Fibroblast of the aortic adventitia (primary cell): ENCODE measurements at places on chromosomes 13 and 19.
A peak's percentile ranks its signal among the peaks of the same experiment; 100 is the strongest.

DNA sequence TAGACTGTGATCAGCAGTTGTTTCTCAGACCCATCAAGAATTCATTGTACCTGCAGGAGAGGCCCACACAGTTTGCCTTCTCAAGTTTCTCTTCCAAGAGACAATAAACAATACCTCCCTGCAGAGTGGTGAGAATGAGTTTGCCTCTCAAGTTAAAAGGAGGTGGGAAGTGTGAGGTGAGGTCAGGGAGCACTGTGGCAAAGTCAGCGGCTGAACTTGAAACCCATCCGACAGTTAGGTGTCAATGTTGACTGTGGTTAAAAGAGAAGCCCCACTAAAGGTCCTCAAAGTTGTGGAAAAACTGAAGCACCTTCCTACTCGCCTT is 72.9 kb upstream of the TSC22D1 start:
- no peak for DNase-seq

- no peak for DNase-seq
Measured at GRCh38 chr19:21519488-21519887, 14.1 kb downstream of the ZNF429 start.

DNA sequence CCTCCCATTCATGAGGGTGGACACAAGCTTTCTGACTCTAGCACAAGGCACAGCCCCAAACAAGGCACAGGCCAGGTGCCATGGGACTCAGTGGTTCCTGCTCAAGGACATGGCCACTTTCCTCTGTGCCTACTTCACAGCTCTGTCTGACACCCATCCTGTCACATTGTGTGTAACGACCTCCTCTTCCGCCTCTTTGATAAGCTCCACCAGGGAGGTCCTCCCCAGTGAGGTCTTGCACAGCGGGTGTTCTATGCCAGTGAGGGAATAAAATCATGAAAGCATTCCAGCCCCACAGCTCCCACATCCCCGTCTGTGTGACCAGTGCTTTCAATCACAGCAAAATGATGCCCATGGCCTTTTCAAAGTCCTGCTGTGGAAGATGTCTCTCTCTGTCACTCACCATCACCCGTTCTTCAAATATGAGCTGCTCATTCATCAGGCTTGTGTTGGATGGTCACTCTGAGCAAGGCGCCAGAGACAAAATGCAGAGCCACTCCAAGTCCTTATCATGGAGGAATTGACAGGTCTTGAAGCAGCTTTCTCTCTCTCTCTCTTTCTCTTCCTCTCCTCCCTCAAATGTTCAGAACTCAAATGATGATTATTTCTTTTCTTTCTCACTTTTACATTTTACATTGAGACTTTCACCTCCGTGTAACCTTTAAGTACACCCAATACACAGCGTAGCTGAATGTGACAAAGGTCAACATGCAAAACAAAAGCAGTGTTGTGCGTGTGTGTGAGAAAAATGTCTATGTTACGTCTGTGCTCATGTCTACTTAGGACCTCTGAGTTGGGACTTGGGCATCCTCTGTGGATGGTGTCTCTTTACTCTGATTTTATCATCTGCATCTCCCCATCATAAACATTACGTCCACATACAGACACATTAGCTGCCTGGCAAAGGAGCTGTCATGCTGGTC is 8.0 kb upstream of the SPATA13 start:
- no peak for DNase-seq

DNA sequence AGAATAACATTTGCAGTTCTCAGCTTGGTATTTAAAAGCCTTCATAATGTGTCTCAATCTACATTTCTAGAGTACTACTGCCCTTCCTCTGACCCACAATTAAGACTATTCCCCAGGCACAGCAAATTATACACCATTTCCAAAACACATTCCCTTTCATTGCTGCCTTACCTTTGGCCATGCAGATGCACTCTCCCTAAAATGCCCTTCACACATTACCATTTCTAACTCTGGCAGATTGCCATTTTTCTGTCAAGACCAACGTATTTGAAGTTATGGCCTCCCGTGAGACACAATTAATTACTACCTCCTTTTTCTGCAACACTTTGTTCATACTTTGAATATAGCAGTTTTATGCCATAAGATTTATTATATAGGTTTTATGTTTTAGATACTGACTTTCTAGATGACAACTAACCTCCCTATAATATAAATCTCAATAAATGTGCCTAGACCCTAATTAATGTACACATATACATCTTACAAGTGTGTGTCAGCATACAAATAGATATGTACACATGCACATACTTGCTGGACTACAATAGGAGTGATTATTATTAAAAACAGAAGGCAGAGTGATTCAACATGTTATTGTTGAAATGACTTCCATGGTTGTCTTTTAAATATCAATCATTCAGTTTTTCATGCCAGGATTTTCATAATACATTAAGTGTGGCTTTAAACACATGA is 2902.5 kb downstream of the PCDH9 start:
- no peak for DNase-seq

DNA sequence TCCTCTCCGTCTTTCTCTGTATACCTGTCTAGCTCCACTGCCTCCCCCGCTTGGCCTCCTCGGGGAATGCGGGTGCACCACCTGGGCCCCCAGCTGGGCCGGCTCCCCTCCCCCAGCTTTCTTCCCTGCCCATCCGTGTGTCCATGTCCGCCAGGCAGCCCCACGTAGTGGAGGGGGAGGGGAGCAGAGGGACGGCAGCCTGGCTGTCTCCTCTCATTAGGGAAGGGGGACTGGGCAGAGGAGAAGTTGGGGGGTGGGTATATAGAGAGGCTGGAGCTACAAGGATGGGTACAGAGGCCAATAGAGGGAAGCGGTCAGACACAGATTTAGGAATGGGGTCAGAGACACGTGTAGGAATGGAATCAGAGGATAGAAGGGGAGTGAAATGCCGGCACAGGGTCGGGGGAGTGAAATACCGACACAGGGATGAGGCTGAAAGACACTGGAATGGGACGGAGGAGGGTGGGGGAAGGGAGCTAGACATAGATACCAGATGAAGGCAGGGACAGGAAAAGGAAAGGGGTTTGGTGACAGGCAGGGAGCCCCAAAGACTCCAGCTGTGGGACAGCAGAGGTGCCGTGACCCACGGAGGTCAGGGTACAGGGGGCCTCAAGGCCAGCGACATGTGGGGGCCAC is 2.8 kb downstream of the NECTIN2 start:
- no peak for DNase-seq

DNA sequence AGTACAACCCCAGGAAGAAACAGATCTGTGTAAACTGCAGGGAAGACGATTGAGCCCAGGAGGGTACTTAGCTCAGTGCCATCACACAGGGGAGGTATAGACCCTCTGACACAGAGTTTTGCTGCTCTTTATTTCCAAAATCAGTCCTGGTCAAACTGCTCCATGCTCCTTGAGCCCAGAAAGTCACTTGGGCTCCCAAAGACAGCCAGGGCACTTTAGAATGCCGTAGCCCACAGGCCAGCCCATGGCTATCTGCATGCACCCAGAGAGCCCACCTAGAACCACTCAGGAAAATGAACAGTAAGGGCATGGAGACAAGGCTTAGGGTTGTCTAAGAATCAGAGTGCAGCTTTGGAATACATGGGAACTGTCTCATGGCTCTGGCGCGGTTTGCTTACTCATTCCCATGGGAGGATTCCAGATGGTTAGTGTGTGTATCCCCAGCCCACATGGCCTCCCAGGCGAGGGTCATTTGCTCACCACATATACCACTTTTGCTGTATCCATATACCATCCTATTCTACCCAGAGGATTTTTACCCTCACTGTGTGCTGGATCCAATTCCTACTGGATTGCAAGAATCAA is 14.7 kb upstream of the PDCD5 start:
- DNase-seq: peak; percentile 13

- no peak for DNase-seq
Measured at GRCh38 chr13:42396501-42396900, 124.5 kb downstream of the AKAP11 start.

DNA sequence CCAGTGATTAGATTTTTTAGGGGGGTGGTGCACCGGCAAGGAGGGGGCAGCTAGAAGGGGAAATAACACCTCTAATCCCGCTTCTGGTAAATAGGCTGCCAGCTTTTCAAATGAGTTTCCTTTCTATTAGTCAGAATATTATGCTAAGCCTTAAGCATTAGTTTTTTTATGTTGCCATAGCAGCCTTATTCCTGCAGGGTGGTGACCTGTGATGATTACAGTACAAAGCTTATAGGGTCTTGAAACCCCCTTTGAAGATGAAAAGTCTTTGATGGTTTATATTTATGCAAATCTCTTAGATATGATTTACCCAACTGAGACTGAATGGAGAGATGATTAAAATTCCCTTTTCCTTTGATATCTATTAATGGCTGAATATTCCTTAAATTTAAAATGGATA is 109.8 kb downstream of the ZIC5 start:
- no peak for DNase-seq

- DNase-seq: no peak
Measured at GRCh38 chr13:92272177-92272576, 873.8 kb downstream of the GPC5 start.

DNA sequence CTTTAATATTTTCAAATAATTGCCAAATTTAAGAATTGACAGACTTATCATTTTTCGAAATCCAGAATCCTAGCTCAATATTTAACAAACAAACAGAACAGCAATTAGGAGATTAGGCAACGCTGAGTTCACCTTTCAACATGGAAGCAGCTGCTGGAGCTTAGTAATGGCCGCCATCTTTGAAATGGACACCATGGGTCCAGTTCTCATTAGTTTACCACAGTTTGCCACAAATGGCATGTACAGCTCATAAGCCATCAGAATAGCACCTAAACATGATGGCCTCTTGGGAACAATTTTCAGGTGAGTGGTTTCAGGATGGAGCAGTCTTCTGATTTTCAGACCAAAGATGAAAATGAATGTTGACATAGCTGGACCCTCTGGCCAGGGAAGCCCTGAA is 313.6 kb upstream of the OBI1 start:
- DNase-seq: no peak

DNA sequence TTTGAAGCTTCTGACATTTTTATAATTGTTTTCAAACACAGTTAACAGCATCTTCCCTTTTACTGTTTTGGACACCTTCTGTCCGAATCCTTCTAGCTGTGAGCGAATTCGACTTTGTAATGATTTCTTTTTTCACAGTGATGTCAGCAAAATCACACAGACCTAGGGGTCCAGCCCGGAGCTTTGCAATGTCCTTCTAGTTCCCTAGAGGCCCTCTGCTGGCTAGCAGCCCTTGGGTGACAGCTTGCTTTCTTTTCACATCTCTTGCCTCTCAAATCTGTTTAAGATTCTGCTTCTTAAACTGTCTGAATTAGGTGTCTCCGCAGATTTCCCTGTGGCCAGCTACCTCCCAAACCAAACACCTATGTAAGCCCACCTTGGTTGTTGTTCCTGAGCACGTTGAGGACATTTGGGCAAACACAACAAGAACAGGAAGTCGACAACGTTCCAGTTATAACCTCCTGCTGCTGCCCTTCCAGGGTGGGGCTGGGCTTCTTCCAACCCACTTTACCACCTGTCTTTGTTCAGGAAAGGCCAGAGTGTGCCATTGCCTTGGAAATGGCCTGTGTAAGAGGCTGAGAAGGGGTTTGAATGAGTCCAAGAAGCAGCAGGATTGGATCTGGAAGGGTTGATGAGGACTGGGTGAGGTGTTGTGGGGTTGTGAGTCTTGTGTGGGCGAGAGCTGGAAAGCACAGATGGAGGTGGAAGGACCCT is 123.1 kb downstream of the ATP8A2 start:
- no peak for DNase-seq

DNA sequence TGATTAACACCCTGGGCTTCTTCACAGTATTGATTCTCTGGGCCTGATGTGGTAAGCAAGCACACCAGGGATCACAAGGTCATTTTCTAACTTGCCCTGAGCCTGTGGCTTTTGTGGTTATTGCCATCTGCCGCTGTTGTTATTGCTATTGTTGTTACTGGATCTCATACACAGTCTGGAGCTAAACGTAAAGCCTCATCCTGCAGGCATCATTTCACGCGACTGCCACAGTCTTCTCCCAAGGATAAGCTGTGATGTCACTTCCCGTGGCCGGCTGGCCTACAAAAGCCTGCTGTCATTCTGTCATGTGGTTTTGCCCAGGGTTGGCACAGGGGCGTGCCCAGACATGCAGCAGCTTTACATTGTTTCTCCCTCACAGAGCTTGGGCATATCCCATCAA is 154.0 kb upstream of the GPR12 start:
- DNase-seq: no peak

DNA sequence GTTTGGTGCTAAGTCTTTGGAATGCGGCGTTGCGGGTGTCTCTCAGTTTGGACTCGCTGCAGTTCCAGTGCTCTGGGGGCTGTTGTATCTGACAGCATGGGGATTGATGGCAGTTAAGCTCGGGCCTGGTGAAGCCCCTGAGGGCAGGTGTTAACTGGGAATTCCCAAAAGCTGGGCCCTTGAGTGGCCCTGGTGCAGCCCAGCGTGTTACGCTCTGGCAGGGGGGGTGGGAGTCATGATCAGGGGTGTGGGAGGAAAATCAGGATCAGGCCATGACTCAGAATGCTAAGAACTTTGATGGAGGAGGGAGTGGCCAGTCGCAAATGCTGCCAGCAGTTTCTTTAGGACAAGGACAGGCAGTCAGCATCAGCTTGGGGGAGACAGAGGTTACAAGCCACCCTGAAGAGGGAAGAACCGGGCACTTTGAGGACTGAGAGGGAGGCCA is 19.6 kb downstream of the AP2A1 start:
- DNase-seq: peak; percentile 61

DNA sequence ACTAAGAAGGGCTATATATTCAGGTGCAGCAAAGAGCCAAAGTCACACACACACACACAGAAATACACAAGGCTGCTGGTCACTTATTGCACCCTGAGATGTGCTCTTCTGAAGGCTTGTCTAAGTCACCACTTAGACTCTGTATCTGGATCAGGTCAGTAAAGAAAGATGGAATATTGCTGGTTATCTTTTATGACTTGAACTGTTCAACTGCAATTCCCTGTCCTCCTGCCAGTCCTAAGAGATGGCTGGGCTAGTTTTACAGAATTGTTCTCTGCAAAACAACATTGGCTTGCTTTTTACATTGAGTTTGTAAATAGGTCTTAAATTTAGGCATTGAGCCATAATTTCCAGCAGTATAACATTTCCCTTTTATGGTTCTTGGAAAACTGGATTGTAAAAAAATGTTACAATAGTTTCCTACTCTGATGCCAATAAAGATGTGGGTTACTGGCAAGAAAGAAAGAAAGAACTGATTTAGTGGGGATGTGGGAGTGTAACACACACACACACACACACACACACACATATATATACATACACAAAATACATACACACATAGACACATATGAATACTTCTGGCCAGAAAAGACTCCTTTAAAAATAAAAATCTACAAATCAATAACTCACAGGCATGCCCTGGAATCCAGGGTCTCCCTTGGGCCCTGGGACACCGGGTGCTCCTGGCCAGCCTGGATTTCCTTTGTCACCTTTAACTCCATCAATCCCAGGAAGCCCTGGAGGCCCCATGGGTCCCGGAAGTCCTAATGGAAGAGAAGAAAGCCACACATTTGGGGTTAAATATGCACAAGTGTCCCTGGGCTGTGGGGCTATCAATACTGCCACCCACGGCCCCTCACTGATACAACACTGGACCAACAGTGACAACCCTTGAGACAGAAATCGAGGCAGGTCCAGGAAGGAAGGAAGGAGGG is 137.7 kb downstream of the COL4A1 start:
- no peak for DNase-seq

- DNase-seq: no peak
Measured at GRCh38 chr19:4359627-4360000, 16.3 kb downstream of the MPND start.
